ENCODE measurements at places on chromosomes 3 and 15.
A peak's percentile ranks its signal among the peaks of the same experiment; 100 is the strongest.

- DNase-seq = no peak
Observed at GRCh38 chr3:16697443-16698147, 92.4 kb upstream of the DAZL start.

GRCh38 chr15:98009169-98009568 is 48.7 kb downstream of the ARRDC4 start:
- DNase-seq = no peak

DNA sequence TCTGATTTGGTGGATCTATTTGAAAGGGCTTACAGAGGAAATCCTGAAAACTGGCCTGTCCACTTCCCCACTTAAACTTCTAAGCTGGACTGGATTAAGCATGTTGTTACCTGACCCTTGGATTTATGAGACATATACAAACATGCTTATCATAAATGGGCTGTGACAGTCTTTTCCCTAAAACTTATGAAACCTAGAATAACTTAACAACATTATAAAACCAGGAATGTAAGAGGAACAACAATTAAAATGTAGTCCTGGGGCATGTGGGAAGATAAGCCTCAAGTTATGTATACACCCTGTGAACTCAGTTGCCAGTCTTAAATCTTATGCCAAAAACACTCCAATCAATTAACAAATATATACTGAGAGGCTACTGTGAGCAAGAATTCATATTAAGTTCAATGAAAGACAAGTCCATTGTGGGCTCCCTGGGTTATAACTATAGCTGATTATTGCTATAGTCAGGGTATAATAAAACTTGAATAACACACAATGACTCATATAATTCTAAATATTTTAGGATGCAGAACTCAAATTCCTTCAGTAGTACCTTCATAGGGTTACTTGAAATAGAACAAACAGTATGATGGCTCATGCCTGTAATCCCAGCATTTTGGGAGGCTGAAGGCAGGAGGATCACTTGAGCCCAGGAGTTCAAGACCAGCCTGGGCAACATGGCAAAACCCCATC is 87.2 kb upstream of the PPIB start:
- no peak for DNase-seq

- DNase-seq = peak; percentile 85
Observed at GRCh38 chr15:101091080-101092017, 160.5 kb downstream of the CHSY1 start.

- no peak for DNase-seq
Observed at GRCh38 chr3:128804017-128804810, 75.2 kb upstream of the ACAD9 start.

DNA sequence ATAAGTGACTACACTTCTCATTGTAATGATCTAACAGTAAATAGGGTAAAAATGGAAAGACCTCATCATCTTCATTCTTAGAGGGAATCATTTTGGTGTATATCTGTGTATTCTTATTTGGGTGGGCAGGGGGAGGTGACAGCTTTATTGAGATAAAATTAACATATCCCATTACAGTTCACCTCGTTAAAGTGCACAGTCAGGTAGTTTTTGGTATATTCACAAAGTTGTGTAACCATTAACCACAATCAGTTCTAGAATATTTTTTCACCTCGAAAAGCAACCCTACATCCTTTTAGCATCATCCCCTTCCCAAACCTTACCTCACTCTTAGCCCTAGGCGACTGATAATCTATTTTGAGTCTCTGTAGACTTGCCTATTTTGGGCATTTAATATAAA is 8.1 kb downstream of the PIAS1 start:
- no peak for DNase-seq

GRCh38 chr15:79339588-79340314 is 28.8 kb downstream of the TMED3 start:
- no peak for DNase-seq

DNA sequence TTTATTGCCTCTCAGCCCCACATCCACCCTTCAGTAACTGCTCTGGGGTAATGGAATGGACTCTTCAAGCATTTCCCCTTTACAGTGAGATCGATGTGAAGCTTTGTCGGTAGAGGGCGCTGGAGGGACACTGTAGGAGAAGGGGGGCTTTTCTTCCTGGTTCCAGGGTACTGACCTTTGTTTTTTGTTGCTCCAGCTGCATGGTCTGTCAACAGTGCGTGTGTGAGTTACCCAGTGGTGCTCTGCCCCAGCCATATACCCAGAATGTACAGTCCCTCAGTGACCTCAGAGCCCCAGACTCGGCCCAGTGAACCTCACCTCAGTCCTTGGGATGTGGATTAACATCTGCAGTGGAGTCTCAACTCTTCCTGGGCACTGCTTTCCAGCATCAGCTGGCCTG is 180.3 kb upstream of the TSC22D2 start:
- peak; percentile 48 for DNase-seq

DNA sequence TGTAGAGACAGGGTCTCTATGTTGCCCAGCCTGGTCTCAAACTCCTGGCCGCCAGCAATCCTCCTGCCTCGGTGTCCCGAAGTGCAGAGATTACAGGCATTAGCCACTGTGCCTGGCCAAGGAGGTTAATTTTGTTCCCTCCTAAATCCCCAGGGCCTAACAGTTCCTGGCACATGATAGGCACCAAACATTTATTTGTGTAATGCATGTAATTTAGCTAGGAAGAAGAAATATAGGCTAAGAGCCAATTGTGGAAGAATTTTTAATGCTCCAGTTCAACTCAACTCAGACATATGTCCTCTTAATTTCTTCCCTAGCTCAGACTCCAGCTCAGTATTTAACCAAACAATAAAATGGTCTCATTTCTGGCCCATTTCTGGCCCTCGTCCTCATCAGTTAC is 7.7 kb upstream of the ZNF592 start:
- DNase-seq = no peak
